ENCODE measurements at places on chromosomes 2 and 18.

GRCh38 chr2:216909541-216910210 is 49.8 kb upstream of the TNP1 start:
- no peak for DNase-seq

GRCh38 chr2:234975611-234976010 is 23.8 kb downstream of the SH3BP4 start:
- DNase-seq = no peak

- DNase-seq = peak; percentile 49
Observed at GRCh38 chr2:28137221-28137620, 246.7 kb downstream of the BABAM2 start.

- no peak for DNase-seq
Observed at GRCh38 chr2:219159771-219160185, 837 bp downstream of the NHEJ1 start.

- DNase-seq = no peak
Observed at GRCh38 chr2:106956879-106957278, 70.9 kb upstream of the ST6GAL2 start.

- no peak for DNase-seq
Observed at GRCh38 chr2:8534386-8534728, 147.5 kb upstream of the ID2 start.

- no peak for DNase-seq
Observed at GRCh38 chr18:63872586-63872985, 14.9 kb upstream of the SERPINB2 start.

DNA sequence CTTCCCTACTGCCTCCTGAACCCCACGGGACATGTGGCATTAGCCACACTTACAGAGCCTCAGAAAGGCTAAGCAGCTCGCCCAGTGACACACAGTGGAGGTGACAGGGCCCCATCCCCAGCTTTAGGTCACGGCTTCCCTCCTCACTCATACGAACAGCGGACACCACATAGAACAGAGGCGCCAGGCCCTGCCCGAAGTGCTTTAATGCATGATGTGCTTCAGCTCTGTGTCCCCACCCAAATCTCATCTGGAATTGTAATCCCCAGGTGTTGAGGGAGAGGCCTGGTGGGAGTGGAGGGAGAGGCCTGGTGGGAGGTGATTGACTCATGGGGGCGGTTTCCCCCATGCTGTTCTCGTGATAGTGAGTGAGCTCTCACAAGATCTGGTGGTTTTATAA is 135.3 kb downstream of the PTGR3 start:
- no peak for DNase-seq

GRCh38 chr18:50410008-50410407 is 35.2 kb downstream of the SKA1 start:
- DNase-seq = no peak

DNA sequence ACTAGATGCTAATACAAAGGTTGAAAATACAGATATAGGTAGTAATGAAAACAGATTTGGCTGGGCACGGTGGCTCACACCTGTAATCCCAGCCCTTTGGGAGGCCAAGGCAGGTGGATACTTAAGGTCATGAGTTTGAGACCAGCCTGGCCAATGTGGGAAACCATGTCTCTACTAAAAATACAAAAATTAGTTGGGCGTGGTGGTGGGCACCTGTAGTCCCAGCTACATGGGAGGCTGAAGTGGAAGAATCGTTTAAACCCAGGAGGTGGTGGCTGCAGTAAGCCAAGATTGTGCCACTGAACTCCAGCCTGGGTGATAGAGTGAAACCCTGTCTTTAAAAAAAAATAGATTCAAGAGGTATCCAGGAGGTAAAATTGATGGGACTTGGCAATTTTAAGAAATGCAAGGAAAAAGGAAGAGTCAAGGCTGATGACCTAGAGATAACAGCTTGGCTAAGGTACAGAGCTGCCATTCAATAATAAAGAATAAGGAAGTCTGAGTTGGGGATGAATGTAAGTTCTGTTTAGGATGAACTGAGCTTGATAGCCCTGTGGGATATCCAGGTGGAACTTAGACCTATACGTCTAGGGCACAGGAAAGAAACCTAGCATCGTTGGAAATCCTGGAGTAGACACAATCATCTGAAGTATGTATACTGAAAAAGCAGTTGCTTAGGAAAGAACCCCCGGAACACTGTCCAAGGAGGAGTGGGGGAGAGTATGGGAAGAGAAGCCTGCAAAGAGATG is 9.1 kb downstream of the MAT2A start:
- DNase-seq = no peak

DNA sequence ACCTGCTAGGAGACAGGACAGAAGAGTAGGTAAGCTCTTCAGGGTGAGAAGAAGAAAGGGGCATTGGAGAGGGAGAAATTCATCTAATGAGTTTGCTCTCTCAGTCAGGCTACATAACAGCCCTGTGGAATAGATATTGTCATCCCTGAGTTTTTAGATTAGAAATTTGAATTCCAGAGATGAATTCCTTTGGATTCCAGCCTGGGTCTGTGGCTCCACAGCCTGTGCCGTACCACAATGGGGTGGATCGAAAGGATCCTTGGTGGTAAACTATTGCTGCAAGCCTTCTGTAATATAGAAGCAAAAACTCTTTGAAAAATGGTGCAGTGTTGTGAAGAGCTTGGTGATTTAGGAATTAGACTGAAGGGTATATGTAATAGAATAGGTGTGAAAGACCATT is 21.0 kb downstream of the MYO1B start:
- DNase-seq = no peak

DNA sequence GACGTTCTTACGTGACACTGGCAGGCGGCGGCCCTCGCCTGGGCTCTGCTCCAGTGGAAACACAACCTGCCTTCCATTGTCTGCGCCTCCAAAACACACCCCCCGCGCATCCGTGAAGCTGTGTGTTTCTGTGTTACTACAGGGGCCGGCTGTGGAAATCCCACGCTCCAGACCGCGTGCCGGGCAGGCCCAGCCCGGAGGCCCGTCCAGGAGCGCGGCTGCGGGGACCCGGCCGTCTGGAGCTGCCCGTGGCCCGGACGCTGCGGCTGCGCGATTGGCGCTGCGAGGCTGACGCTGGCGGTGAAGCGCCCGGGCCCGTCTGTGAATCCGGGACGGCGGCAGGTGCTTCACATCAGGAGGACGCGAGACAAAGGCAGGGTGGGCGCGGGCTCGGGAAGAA is 670.3 kb upstream of the SALL3 start:
- no peak for DNase-seq

DNA sequence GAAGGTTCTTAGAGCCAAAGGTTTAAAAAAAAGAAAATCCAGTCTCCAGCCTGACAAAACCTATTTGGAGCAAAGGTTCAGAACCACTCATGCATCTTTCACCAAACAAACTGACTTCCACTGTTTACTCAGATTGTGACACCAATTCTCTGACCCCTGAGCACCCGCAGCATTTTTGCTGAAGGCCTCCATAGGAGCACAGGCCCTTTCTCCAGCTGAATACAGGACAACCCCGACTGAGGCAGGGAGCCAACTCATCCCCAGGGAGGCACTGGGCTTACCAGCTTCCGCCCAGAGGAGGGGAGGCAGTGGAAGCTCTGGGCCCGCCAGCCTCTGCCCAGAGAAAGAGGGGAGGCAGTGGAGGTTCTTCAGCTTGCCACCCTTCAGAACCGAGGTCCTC is 51.0 kb upstream of the CNGA3 start:
- DNase-seq = no peak

- DNase-seq = no peak
Observed at GRCh38 chr2:117888897-117889296, 74.4 kb downstream of the DDX18 start.
